ENCODE measurements at places on chromosomes 5 and 9. TPM values are rescaled to one million over a fixed set of nuclear protein-coding genes. Genes with fewer than 3 reads are reported as not detected.

DNA sequence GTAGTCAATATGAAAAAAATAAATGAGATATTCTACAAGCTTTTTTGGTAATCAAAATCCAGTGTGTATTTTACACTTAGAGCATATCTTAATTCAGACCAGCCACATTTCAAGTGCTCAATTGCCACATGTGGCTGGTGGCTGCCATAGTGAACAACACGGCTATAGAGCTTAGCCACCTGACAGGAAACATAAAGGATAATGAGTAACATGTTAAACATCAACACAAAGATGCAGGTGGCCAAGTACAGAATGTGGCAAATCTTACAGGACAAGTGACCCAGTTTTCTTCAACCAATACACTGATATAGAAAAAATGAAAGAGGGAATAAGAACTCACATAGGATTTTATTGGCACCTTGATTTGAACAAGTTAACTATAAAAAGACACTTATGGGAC lies 61.4 kb downstream of the KIF24 start:
- no peak for DNase-seq

DNA sequence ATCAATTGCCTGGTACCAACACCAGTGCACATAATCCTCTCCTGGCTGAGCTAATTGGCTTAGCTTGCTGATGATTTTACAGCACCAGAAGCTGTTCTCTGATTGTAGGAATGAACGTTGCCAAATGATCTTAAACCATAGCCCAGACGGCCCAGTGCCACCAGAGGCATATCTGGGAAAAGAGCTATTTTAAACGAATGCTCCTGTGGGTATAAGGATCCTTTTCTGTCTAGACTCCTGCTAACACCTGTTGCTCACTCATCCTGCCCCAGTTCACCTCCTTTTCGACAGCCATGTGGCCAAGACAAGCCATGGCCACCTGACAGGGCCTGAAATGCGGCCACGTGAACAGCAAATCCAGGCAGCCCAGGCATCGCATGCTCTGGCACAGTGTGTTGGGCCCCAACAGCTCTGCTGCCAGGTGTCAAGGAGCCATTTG lies 289.9 kb upstream of the SLC30A5 start:
- DNase-seq, result no peak

GRCh38 chr9:71130521-71130920 lies 9.1 kb upstream of the TRPM3 start:
- DNase-seq, result no peak

- no peak for DNase-seq
Measured at GRCh38 chr5:73214306-73214705, 41.3 kb downstream of the TMEM174 start.

DNA sequence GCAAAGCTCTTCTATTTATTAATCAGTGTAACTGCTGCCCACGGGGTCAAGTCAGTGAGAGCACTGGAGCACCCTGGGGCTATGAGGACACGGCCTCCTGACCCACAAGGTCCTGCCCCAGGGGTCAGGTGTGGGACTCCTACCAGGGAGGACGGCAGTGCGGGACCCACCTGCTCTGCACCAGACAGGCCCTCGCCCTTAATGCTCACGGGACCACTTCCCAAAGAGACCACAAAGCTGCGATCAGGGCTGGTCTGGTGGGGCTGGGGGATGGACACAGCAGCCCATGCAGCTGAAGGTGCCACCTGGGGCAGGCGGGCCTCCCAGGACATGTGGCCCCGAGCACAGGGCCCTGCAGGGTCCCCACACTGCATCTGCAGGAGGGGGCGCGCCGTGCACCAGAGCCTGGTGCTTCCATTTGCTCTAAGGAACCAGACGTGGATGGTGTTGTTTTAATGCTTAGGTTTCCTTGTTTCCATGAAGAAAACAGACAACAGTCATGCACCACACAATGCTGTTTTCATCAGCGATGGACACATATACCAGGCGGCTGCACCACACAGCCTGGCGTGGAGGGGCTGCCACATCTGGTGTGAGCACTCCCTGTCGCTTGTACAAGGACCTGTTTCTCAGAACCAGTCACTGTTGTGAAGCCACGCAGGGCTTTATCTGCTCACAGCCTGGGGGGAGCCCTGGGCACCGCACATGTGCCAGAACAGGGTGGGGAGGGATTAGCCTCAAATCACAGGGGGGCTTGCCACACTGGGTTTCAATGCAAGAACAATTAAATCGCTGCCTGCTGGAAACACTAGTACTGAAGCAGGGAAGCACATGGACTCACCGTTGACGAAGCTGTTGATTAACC lies 22.6 kb downstream of the CLPTM1L start:
- DNase-seq, result no peak

DNA sequence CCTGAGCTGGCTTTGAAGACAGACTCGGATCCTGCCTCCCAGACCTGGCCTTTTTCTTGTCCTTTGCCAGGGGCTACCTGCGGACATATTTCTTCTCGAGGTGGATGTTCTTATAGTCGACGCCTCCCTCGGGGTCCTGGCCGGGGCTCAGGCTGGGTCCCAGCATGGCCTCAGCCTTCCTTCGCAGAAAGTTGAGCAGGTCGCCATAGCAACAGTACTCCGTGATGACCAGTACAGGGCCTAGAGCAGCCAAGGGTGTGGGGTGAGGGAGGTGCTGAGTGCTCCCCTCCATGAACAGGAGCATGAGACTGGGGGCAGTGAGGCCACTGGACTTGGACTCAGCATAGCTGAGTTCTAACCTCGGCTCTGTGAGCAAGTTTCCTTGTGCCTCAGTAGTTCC lies 26.7 kb downstream of the CSF1R start:
- DNase-seq, result no peak

- DNase-seq, result no peak
Measured at GRCh38 chr9:12935714-12936113, 160.9 kb downstream of the LURAP1L start.

- DNase-seq, result no peak
Measured at GRCh38 chr9:137405677-137406081, 17.3 kb downstream of the EXD3 start.

GRCh38 chr9:104286799-104287198 lies 192.7 kb downstream of the SMC2 start:
- DNase-seq, result no peak

GRCh38 chr5:67234671-67235176 lies 38.1 kb upstream of the CD180 start:
- no peak for DNase-seq

- DNase-seq, result no peak
Measured at GRCh38 chr5:154395407-154396106, 50.2 kb upstream of the SAP30L start.

GRCh38 chr9:1071730-1072129 lies 21.6 kb downstream of the DMRT2 start:
- no peak for DNase-seq

- no peak for DNase-seq
Measured at GRCh38 chr5:5141625-5142525, 1.7 kb downstream of the ADAMTS16 start.

Gene DMRT2
- total RNA-seq, result 0.16 TPM

Gene CEP72
- 5.9 TPM for total RNA-seq

Gene WNK2
- total RNA-seq, result 16.4 TPM

Gene GRXCR2
- not detected for total RNA-seq

Gene FOXD4L4
- total RNA-seq, result 0.78 TPM

Gene LRRTM2
- 104 TPM for total RNA-seq

Gene GLRA1
- total RNA-seq, result 0.16 TPM

Gene LIFR
- 83.4 TPM for total RNA-seq

Gene MRPL50
- 55.8 TPM for total RNA-seq
